ENCODE measurements at places on chromosomes 3 and 15.

GRCh38 chr3:46143951-46144473, 64.1 kb downstream of the CCR1 start:
- no peak overlapping the region for H3K27ac ChIP-seq
- no peaks in the 10 kb centered on the region for H3K36me3 ChIP-seq
- DNase-seq: no peak
- no peak overlapping the region for H3K4me3 ChIP-seq
- H3K27me3 ChIP-seq: no peaks in the 10 kb centered on the region

DNA sequence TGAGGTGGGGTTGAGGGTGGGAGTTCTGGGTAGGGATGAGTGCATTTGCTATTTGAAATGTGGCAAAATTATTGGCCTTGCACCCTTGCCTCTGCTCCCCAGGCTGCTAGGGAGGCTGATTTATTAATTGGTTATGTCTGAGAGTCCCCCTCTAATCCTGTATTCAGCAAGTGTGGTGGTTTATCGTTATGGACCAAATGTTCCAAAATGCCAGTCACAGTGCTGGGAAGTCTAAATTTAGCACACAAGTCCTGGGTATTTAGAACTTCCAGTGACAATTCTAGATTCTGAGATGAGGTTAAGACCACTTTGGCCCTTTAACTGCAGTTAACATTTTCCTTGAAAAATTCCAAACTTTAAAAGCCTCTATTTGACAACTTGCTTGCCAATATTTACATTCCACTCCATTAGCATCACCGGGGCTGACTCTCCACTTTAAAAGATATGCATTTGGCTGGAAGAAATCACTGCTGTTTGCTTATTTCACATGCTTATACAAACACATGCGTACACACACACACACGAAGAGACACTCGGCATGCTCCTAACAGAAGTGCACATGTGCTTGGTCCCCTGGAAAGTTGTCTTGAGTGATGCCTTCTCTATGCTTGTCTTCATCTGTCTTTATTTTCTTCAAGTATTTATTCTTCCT, 247.7 kb downstream of the IL20RB start:
- no peak overlapping the region for H3K27ac ChIP-seq
- no peaks in the 10 kb centered on the region for H3K27me3 ChIP-seq
- no peaks in the 10 kb centered on the region for H3K4me1 ChIP-seq
- no peak overlapping the region for H3K4me3 ChIP-seq
- DNase-seq: no peak

DNA sequence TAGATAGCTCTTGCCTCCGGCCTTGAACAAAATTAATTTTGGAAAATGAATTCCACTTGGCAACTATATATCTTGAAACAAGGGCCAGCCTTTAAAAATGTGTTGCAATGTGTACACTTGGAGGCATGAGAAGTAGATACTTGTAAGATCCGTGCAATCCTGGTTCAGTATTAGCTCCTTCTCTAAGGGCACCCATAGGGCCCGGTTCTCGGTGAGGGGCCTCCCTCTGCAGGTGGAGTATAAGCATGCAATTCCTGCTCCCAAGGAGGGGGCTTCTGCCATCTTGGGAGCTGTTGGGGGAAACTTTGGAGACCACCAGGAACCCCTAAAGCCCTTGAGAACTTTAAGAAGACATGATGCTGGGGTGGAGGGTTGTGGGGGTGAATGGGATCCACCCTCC, 388.7 kb upstream of the RGMA start:
- DNase-seq: no peak
- no peak overlapping the region for H3K4me3 ChIP-seq
- H3K4me1 ChIP-seq: peaks cover 6% of the 10 kb centered on the region
- no peak overlapping the region for H3K27ac ChIP-seq

GRCh38 chr3:172965256-172965655, 175.8 kb downstream of the SPATA16 start:
- H3K36me3 ChIP-seq: no peaks in the 10 kb centered on the region
- no peak overlapping the region for H3K27ac ChIP-seq
- DNase-seq: no peak
- H3K4me3 ChIP-seq: no peak overlapping the region
- H3K27me3 ChIP-seq: no peaks in the 10 kb centered on the region

GRCh38 chr3:127820826-127821313, 1.4 kb downstream of the MGLL start:
- no peak overlapping the region for H3K27ac ChIP-seq
- H3K4me1 ChIP-seq: peaks cover 10% of the 10 kb centered on the region
- DNase-seq: no peak
- H3K4me3 ChIP-seq: no peak overlapping the region

GRCh38 chr3:127131424-127132170, 61.3 kb upstream of the PRR23E start:
- DNase-seq: no peak
- no peak overlapping the region for H3K4me3 ChIP-seq
- H3K27me3 ChIP-seq: peaks cover 3% of the 10 kb centered on the region
- H3K4me1 ChIP-seq: peaks cover 31% of the 10 kb centered on the region
- no peak overlapping the region for H3K27ac ChIP-seq
- no peaks in the 10 kb centered on the region for H3K36me3 ChIP-seq

GRCh38 chr3:98013411-98014267, 21.5 kb downstream of the GABRR3 start:
- no peak overlapping the region for H3K27ac ChIP-seq
- no peak overlapping the region for H3K4me3 ChIP-seq
- no peaks in the 10 kb centered on the region for H3K4me1 ChIP-seq
- no peaks in the 10 kb centered on the region for H3K27me3 ChIP-seq
- no peaks in the 10 kb centered on the region for H3K36me3 ChIP-seq

GRCh38 chr3:138940446-138940845, 6.5 kb downstream of the FOXL2 start:
- DNase-seq: no peak
- H3K4me1 ChIP-seq: peaks cover 42% of the 10 kb centered on the region
- no peak overlapping the region for H3K27ac ChIP-seq
- peaks cover 8% of the 10 kb centered on the region for H3K36me3 ChIP-seq
- H3K4me3 ChIP-seq: no peak overlapping the region

DNA sequence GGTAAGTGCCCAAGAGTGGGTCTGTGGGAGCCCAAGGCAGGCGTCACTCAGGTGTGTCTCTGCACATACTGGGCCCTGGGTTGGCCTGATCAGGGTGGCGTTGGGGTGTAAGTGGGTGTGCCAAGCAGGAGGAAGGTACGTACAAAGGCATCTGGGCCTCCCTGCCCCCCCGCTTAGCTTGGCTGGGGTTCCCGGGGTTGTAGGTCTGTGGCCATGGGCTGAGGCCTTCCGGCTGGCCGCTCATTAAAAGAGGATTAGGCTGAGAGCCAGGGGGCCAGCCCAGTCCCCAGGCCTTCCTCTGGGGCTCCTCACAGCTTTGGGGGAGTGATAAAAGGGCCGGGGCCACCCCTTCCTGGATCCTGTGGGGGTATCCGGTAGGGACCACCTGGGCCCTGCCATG, 13.3 kb downstream of the SEMA3F start:
- H3K27me3 ChIP-seq: no peaks in the 10 kb centered on the region
- peaks cover 28% of the 10 kb centered on the region for H3K4me1 ChIP-seq
- no peak overlapping the region for H3K4me3 ChIP-seq
- no peak for DNase-seq
- H3K36me3 ChIP-seq: no peaks in the 10 kb centered on the region
- H3K27ac ChIP-seq: no peak overlapping the region

DNA sequence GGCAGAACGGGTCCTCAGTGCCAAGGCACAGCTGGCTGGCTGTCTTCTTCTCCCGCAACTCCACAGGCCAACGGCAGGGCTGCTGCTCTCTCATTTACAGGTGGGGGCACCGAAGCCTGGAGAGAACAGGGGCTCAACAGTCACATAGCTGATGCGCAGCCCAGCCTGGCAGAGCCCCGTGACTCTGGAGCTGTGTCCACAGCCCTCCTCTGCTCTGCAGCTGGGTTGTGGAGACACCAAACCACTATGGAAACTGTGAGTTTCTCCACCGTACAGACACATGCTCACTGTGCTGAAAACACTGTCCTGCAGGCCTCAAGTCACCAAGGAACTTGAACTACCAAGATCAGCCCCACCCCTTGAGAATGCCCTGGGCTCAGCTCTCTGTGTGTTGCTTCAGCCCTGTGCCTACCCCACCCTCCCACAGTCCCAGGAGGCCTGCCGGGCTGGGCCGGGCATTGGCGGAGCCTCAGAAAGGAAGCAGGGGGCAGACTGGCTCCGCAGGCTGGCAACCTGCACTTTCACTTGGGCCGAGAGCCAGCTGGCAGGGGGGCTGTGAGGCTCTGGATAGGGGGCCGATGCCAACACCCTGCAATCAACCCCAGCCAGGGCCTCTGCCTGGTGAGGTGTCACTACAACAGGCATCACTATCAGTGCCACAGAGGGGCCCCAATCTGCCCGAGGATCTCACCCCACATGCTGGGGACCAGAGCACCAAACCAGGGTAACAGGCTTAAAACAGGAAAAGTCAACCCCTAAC, 113.7 kb upstream of the RPL32 start:
- no peaks in the 10 kb centered on the region for H3K36me3 ChIP-seq
- H3K27me3 ChIP-seq: no peaks in the 10 kb centered on the region
- no peak for DNase-seq
- no peak overlapping the region for H3K27ac ChIP-seq
- H3K4me1 ChIP-seq: peaks cover 4% of the 10 kb centered on the region

DNA sequence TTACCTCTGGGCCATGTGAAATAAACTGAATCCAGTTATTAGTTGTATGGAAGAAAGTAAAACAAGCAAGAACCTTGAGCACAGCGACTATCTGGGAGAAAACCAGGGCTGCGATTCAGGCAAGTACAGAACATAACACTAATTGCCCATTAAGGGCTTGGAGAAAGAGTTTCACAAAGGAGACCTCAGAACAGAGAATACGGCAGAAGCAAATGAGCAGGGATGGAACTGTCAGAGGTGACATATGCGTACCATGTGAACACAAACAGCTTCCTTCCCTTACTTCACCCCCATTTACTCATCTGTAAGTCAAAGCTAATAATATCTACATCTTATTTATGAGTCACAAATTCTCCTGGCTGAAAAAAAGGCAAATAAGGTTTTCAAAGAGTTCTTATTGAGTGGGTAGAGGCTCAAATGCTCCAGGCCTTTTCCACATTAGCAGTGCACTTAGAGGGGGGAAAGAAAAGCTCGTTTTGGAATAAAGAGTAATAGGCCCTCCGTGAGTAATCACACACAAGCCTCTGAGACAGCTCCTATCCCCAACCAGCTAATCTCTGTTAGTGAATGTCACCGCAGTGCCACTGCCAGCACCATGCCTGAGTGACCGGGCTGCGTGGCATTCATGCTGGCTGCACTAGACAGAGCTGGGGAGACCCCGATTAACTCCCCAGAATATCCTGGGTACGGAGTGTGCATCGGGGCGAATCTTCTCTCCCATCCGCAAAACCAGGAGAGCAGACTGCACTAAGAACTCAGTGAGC, 2.6 kb downstream of the PCSK6 start:
- peaks cover 31% of the 10 kb centered on the region for H3K27me3 ChIP-seq
- no peak overlapping the region for H3K4me3 ChIP-seq
- H3K4me1 ChIP-seq: peaks cover 3% of the 10 kb centered on the region
- H3K36me3 ChIP-seq: no peaks in the 10 kb centered on the region

DNA sequence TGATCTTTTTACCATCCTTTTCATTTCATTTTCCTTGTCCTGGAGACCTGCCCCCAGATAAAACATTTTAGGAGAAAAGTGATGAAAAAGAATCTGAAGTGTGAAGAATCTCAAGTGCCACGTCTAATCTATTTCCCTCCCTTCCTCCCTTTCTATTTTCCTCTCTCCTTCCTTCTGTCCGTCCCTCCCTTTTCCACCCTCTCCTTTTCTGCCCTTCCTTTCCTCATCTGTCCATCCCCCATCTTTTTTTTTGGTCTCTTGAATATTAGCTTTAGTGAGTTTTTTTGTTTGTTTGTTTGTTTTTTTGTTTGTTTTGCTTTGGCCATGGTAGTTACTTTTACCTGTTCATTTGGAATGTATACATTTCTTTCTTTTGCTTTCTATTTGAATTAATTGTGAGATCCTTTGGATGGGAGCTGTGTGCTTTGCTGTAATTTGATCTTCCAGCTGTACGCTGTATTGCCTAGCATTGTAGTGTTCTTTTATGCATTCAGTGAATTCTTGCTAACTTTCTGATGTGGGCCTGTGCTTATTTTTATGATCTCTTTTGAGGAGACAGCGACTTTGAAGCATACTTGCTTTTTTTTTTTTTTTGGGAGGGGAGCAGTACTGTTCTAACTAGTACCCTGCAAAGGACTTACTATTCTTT, 19.2 kb downstream of the CDIN1 start:
- no peaks in the 10 kb centered on the region for H3K27me3 ChIP-seq
- no peak for DNase-seq
- H3K4me3 ChIP-seq: no peak overlapping the region
- no peak overlapping the region for H3K27ac ChIP-seq
- no peaks in the 10 kb centered on the region for H3K36me3 ChIP-seq

Data from H1 (cell line).